ENCODE measurements at places on chromosomes 7 and 10.

DNA sequence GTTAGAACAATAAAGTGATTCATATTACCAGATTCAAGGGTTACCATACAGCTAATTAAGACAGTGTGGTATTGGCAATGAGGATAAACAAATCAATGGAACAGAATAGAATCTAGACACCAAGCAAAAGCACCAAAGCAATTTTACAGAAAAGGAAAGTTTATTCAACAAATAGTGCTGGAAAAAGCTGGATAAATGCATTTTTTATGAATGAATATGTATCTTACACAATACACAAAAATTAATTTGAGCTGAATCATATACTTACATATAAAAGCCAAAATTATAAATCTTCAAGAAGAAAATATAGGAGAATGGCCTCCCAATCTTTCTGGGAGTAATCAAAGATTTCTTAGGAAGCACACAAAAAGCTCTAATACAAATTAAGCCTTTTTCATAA, 220.4 kb upstream of the PTN start:
- DNase-seq = no peak

DNA sequence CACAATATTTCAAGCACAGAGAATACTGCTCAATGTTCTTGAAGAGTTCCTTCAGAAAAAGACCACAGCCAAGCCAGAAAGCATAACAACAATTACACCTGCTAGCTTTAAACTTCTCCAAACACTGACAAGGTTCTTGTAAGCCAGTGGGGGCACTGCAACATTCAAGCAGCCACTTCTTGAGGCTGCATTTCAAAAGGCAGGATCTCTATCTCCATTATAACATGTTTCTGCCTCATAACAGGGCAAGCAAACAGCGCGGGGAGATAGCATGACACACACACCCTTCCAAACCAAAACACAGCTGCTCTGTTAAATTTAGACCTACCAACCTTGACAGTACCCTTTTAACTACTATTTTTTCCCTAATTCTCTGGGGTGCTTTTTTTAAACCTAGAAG, 30.8 kb downstream of the CHCHD3 start:
- DNase-seq = peak; percentile 26

DNA sequence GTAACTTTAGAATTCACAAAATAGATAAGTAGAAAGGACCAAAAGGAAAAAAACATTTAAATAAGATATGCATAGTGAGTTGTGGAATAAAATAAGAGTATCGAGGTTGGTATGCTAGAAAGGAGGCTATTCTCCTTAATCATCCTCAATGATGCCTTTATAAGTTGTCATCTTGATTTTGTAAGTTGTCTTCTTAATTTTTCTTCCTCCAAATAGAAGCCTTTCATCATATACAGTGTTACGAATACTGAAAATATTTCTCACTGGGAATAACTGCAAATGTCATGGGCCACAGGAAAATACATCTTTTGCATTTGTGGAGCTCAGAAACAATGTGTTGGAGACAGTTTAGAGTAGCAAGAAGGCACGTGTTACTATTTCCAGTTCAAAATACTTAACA, 31.5 kb upstream of the PRTFDC1 start:
- DNase-seq = no peak

DNA sequence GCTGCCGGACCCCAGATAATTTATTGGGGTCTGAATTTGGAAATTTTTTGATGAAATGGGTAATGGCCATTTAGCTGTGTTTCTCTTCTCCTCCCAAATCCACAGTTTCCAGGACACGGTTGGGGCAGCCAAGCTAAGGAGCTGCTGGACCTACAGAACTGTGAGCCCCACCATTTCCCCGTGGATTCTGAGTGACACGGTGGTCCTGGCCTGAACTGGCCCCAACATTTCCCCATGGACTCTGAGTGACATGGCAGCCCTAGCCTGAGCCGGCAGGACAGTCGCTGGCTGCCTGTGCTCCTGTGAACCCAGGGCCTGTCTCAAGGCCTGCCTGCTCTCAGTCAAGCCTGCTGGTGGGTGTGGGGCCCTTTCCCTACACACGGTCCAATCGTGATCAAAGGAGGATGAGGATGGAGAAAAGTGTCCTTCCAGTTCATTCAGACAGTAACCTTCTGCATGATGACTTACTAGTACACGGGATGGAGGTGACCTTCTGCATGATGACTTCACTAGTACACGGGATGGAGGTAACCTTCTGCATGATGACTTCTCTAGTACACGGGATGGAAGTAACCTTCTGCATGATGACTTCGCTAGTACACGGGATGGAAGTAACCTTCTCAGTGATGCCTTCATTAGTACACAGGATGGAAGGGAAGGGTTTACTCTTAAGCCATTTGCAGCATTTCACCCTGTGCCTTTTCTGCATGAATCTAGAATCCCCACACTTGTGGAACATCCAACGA, 359.9 kb downstream of the GLRX3 start:
- DNase-seq = no peak

DNA sequence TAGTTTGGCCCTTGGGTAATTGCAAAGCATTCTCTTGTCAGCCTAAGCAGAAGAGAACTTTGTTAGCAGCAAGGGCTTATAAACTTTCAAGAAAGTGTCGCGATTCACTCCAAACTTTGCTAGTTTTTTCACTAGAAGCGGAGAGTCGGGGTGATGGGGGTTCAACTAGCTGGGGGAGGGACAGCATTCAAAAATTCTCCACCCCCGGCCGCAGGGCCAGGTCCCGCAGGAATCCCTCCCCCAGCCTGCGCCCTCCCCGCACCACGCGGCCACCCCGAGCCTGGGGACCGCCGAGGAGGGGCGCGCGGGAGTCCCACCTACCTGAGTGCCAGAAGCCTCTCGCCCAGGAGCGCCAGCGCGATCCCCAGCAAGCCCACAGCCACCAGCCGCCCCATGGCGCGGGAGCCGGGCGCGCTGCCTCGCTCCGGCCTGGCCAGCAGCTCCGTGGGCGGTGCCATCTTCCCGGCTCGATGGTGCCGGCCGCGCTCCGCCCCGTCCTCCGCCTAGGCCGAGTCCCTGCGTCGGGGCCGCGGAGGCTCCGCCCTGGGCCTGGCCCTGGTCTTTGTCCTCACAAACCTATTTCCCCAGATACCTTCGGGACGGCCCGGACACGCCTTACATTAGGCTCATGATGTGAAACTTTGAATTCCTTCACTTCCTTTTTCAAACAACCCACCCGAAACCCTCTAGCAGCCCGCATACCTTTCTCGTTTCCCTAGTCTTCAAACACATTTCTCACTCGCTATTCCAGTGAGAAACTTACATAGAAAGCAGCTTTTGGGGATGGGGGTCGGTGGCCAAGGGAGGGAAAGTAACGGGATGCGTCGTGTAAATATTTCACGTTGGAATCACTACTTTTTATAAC, at the start of gene PON2:
Gene PON2 (minus strand): TSS at position 472 of the 865 bp plus-strand sequence. CDS start 77 bp downstream, at position 395.
- DNase-seq = peak; percentile 93

DNA sequence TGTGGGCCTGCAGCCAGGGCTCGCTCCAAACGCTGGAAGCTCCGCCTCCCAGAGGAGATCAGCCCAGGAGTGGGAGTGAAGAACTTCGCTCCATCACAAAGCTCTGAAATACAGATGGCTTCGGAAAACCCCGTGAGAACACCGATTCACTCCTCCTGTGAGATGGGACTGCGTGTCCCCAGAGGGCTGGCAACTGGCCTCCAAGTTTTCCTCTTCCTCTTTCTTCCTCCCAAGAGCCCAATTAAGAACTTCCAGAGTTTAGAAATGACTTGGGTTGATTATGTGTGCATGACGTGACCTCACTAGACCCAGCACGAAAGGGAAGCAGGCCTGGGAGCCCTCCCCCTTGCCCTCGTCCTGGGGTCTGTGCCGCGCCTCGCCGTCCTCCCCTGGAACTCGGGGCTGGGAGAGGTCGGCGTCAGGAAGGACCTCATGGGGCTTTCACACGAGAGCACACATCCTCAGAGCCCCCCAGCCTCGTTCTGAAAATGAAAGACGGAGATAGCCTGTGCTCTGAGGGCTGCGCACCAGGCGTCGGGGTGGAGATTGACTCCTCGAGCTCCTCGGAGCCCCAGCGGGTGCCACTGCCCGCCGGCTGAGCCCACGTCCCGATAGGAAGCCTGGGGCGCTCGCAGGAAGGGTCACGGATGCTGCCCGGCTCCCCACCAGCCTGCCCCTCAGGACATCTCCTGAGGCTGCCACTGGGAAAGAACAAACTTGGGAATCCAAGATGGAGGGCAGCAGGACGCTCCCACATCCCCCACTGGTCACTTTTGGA, 37.8 kb downstream of the PTPRN2 start:
- DNase-seq = no peak

DNA sequence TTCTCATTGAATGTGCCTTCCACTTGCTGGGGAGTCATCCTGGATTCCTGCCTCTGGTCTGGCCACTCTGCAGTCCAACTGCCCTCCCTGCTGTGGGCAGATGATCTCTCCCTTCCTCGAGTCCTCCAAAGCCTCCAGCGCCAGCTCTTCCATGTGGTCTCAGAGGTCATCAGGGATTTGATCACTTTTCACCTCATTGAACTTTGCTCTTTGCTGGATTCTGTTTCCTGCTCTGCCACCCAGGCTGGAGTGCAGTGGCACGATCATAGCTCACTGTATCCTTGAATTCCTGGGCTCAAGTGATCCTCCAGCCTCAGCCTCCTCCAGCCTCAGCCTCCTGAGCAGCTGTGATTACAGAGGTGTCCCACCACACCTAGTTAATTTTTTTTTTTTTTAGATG, 22.1 kb upstream of the TBXAS1 start:
- no peak for DNase-seq

DNA sequence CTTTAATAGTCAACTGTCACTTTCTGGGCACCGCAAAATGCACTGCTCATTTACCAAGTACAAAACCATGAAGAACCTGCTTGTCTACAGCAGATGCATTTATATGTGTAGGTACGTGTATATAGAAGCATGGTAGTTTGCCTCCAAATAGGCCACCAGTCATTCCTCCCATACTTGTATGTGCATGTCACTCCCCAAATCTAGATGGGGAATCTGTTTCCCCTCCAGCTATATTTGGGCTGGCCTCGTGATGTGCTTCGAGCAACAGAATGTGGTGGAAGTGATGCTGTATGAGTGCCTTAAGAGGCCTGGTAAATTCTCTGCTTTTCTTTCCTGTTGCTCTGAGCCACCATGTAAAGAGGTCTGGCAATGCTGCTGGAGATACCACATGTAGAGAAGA, 47.1 kb downstream of the PSMC2 start:
- DNase-seq = no peak

DNA sequence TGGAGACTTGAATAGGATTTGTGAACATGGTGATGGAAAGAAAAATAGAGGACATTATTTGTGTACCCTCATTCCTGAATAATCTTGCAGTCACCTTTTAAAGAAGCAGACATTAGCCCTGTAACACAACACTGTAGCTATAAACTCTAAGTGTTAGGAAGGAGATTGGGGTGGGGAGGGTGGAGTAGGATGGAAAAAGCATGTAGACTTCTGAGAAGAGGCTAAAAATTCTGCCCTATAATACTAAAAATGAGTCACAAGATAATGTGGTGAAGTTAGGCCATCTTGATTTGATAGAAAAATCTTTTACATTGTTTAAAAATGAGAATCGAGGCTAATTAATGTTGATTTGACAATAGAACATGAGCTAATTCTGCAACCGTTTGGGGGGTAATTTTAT, 128.8 kb downstream of the LCOR start:
- DNase-seq = no peak

GRCh38 chr7:128941946-128942526, 4.3 kb downstream of the IRF5 start:
- no peak for DNase-seq

GRCh38 chr10:86635402-86635801, 18.9 kb upstream of the OPN4 start:
- DNase-seq = no peak

- DNase-seq = no peak
Observed at GRCh38 chr7:113087071-113087998, 708 bp upstream of the GPR85 start.

DNA sequence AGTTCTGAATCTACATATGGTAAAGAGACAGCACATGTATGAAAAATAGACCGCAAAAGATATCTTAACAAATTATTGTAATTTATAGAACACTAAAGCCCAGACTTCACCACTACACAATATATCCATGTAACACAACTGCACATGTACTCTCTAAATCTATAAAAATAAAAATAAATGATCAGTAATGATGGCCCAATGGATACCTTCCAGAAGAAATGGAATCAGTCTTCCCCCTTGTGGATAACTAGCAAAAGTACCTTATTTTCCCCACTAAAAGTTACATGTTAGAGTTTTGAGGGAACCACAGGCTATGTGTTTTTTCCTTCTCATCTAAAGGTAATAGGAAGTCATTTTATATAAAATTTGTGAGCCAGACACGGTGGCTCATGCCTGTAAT, 25.7 kb downstream of the C7orf25 start:
- DNase-seq = no peak

- DNase-seq = no peak
Observed at GRCh38 chr7:155248366-155248756, 49.3 kb upstream of the INSIG1 start.

DNA sequence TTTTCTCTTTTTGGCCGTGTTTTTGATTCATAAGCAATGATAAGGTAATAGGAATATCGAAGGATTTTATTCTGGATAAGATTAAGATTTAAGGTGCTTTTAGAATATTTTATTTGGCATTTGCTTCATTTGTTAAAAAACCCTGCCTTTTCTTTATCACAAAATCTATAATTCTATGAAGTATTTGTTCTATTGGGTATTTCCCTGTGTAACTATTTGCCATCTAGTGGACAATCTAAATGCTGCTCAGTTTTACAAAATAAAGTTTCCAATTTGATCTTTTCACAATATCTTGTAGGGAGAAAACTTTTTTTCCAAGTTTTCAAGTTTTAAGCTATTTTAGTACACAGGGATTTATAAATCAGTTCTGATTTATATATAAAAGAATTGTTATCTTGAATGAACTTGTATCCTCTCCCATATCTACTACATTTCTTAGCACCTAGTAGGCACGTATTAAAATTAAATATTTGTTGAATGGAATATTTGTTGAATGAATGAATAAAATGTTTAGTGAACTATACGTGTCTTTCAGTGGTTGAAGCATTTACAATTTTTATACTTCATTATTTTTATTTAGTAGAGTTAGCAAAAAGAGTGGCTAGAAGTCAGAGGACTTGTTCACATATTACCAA, 26.5 kb downstream of the ANKRD7 start:
- DNase-seq = no peak

DNA sequence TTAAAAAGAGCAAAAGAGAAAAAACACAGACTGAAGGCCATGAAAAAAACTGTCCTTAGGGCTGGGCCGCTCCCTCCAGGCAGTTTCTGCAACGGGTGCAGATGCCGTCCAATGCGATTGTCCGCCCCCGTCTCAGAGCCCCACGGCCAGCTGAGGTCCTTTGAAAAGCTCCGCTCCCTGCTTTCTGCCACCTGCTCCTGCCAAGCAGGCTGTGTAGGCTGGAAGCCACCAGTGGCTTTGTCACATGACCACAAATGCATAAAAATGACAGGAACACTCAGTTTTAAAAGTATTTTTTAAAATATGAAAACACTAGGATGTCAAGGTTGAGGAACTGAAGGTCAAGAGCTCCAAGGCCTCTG, 71.7 kb downstream of the AMZ1 start:
- DNase-seq = no peak

- DNase-seq = peak; percentile 49
Observed at GRCh38 chr7:142420554-142421362, 162.9 kb upstream of the PRSS58 start.
